ACHN (cell line): ENCODE measurements at places on chromosomes 16 and 17.
A peak's percentile ranks its signal among the peaks of the same experiment; 100 is the strongest.

GRCh38 chr16:9238346-9238745 lies 146.9 kb downstream of the HAPSTR1 start:
- no peak for DNase-seq

- DNase-seq, result peak; percentile 52
Measured at GRCh38 chr17:41539071-41539492, 11.0 kb upstream of the KRT19 start.

DNA sequence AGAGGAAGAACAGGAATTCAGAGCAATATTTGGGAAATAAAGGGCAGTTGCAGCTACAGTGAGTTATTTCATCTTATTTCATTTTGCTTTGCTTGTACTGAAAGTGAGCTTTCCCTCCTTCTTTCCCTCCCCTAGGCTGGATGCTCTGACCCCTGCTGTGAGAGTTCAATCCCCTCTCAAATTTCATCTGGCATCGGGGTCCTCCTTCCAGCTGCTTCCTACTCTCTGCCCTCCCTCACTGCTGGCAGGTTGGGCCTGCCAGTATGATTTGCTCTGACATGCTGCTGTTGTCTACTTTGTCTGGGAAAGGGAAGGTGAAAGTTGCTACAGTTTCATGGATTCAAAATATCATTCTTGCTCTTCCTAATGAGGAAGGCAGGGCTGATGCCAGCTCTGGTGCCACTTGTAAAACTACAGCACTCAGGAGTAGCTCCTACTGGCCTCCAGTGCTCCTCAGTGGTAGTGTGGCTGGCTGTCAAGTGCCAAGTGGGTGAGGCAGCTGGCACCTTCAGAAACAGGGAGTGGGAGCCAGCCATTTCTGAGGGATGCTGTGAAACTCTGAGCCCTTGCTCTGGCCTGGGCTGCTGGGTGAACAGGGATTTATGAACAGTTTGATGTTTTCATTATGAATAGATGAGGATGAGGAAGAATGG lies 408.6 kb downstream of the HAPSTR1 start:
- DNase-seq, result no peak

DNA sequence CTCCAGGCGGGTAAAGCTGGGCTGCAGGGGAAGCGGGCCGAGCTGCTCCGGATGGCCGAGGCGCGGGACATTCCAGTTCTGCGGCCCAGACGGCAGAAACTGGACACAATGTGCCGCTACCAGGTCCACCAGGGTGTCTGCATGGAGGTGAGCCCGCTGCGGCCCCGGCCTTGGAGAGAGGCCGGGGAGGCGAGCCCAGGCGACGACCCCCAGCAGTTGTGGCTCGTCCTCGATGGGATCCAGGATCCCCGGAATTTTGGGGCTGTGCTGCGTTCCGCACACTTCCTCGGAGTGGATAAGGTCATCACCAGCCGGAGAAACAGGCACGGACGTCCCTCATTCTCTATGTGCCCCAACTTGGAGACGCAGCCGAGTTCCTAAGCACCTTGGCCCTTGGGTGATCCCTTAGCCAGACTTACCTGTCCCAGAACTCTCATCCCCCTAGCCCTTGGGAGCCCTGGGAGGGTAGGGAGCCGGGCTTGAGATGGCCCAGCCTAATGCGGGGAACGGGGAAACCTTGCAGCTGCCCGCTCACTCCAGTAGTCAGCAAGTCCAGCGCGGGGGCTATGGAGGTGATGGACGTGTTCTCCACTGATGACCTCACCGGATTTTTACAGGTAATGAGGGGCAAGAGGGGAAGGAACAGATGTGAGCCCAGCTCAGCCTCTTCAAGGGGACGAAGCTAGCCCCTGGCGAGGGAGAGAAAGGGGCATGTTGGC lies 806 bp downstream of the MRM1 start:
- DNase-seq, result peak; percentile 31

DNA sequence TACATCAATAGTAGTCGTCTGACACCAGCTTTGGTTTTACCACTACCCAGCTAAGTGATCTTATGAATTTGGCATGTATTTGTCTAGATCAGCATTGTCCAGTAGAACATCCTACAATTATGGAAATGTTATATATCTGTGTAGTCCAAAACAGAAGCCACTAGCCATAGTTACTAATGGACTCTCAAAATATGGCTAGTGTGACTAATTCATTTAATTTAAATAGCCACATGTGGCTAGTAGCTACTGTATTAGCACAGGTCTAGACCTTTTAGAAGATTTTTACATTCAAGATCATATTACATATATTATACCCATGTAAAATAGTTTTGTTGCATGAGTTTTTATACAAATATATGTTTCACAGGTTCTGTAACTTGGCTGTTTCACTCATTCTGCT lies 27.0 kb upstream of the NFAT5 start:
- no peak for DNase-seq

DNA sequence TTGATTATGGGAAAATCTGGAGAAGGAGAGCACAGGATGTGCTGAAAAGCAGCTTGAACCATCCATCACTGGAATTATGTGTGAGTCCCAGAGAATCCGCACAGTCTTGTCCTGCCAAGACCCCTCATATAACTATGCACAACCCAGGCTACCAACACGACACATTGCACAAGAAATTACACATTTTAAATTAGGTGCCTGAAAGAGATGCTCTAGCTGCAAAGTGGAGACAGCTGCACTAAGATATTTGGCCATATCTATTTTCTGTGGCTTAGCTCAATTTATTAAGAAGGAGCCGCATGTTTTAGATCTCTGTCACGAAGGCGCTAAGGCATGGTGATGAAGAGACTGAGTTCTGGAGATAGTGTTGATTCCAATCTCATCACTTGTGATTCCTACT lies 1308.4 kb downstream of the CDH8 start:
- DNase-seq, result no peak

DNA sequence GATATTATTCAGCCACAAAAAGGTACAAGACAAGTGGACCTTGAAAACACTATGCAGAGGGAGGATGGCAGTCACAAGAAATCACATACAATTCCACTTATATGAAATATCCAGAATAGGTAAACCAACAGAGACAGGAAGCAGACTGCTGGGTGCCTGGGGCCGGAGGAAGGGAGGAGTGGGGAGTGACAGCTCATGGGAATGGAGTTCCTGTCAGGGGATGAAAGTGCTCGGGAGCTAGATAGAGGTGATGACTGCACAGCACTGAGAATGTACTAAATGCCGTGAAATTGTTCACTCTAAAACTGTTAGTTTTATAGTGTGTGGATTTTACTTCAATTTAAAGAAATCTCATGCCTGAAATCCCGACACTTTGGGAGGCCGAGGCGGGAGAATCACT lies 74.2 kb upstream of the MED9 start:
- no peak for DNase-seq

DNA sequence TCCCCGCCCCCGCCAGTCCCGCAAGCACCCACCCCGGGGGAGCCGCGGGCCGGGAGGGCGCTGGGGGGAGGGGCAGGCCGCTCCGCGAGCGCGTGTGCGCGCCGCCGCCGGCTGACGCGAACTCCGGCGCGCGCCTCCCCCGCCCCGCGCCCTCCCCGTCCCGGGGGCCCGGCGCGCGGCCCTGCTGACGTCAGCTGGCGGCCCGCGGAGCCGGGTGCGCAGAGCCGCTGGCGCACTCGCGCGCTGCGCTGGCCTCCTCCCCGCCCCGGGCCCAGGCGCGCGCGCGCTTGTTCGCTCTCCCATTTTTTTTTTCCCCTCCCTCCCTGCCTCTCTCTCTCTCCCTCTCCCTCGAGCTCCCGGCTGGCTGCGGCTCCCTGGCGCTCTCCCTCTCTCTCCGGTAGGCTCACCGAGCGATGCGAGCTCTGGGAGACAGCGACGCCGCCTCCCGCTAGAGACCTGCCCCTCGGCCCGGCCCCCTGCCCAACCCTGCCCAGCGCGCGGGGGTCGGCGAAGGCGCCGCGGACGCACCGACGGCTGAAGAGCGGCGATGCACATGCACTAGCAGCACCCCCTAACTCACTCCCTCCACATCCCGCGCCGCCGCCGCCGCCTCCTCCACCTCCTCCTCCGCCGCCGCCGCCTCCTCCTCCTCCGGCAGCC lies at the start of gene GNAO1:
TSS of gene GNAO1 (plus strand) at position 334 of the 660 bp plus-strand sequence. CDS start 747 bp downstream, outside the sequence.
- DNase-seq, result peak; percentile 65

DNA sequence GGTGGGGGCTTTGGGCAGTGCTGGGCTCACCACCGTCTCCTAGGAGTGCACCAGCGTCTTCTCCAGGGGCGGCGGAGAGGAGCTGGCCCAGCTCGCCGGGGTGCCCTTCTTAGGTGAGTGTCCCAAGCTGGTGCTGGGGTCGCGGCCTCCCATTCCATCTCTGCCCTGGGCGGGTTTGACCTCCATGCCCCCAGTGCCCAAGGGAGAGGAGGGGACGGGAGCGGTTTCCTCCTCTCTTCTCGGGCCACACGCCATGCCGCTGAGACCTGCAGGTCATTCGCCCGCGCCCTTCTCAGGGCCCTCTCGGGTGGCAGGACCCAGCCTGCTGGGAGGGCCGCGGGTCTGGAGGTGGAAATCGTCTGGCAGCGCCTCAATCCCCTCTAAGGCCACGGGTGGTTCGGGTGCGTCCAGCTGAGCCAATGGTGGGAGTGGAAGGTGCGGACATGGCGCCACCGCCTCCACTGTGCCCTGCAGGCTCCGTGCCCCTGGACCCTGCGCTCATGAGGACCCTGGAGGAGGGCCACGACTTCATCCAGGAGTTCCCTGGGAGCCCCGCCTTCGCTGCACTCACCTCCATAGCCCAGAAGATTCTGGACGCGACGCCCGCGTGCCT lies 5.3 kb downstream of the IGFALS start:
- DNase-seq, result no peak

- DNase-seq, result no peak
Measured at GRCh38 chr16:21694609-21695008, 30.8 kb downstream of the OTOA start.

DNA sequence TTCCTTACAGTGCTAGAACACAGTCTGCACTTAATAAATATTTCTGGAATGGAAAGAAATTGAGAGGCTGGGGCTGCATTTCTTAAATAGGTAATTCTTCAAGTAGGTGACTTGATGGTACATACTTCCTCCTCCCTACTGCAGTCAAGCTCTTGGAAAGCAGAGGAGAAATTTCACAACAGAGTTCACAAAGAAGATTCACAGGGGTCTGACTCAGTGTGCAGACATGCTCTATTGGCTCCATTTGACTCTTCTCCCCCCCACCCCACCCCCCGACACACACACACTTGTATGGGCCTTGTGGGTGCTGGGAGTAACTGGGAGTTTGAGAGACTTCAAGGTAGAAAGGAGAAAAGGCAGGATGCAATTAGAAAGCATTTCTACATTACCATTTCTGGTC lies 6.2 kb upstream of the MYOCD start:
- DNase-seq, result no peak

DNA sequence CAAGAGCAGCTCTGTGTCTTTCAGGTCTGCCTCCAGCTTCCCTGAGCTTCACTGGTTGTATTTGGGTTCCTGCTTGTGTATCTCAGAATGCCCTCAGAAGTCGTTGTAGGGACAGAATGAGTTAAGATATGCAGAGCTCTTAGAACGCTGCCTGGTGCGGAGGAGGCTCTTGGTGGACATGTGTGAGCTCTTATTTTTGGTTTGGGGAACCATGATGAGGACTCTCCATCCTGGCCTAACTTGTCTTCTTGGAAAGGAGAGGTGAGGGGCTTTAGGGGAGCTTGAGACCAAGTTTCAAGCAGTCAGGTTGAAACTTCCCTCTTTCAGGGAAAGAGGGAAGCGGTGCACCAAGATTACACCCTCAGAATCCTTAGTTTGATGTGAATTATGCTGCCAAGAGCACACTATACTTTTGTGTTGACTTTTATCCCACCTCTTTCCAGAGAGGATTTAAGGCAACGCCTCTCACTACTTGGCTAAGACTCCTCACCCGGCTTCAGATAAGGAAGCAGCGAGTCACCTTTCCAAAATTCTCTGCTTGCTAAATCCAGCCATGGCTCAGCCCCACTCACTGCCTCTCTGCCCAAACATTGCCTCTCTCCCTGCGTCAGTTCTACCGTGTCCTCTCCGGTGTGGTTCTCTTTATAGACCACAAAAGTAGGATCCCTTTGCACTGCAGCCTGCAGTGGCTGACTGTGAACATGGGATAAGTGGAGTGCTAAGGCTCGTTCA lies 12.7 kb downstream of the CDK5RAP3 start:
- no peak for DNase-seq

GRCh38 chr17:60147553-60148223 lies 2.1 kb upstream of the CA4 start:
- no peak for DNase-seq

DNA sequence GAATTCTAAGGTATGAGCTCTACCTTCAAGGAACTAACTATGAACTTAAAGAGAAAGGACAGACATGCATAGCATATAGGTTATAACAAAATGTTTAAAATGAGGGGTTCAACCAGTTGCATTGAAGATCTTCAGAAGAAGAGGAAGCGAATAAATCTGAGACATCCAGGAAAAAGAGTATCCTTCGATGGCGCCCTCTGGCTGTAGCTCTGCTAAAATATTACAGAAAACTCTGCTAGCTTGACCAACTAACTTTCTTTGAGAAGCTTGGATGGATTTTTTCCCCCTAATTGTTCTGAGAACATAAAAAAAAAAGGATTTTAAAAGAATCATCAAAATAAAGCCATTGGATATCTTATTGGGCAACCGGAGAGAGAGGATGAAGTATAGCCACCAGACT lies 659.9 kb upstream of the SOX9 start:
- DNase-seq, result peak; percentile 53

GRCh38 chr16:78505544-78506366 lies 406.3 kb downstream of the WWOX start:
- peak; percentile 72 for DNase-seq

- peak; percentile 31 for DNase-seq
Measured at GRCh38 chr16:2429771-2430663, 770 bp downstream of the CCNF start.

DNA sequence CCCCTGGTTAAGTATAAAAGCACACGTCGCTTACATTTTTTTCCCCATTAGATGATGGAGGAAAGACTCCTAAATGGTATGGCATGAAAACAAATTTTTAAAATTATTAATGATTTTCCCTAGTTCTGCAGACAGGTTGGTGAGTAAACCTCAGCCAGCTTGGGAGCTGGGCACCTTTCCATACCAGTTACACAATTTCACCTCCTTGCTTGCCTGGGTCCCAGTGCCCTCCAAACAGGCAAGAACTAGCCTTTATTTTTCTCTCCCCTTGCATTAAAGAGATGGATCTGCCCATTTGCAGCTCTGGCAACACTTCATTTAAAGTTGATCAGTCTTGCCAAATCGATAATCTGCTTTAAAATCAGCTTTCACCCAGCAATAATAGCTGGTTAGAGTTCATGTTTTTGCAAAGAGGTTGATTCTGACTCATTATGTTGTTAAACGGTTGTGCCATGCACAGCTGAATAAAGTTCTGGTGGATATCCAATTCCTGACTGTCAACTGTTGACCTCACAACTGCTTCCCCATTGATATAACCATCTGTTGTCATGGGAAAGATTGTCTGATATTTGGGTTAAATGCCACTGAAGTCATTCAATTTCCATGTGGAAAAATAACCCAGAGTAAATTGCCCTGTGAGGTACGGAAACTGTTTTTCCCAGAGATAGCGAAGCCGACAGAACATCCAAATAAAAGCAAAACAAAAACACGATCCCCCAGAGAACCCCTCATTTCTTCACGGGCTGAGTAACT lies 1.3 kb downstream of the C17orf58 start:
- DNase-seq, result peak; percentile 78

GRCh38 chr16:79576602-79577001 lies 23.9 kb downstream of the MAF start:
- DNase-seq, result no peak
